ENCODE measurements at places on chromosomes 5 and 9.
A peak's percentile ranks its signal among the peaks of the same experiment; 100 is the strongest.

GRCh38 chr9:114349713-114350480 is 20.2 kb downstream of the ORM2 start:
- no peak for DNase-seq

DNA sequence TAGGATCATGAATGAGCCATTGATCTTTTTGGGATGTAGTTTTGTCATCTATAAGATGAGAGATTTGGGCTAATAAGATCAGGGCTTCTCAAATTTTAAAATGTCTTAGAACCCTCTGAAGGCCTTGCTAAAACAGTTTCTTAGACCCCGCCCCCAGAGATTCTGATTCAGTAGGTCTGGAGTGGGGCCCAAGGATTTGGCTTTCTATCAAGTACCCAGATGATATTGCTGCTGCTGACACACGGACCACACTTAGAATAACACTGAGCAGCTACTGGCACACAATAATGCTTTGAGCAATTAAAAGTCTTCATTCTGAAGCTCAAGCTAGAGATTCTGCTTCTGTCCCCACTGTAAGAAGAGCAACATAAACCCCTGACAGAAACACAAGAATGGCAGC is 216.7 kb downstream of the SMARCA2 start:
- no peak for DNase-seq

GRCh38 chr9:132169672-132170392 is 8.0 kb downstream of the NTNG2 start:
- DNase-seq: peak; percentile 55

- no peak for DNase-seq
Measured at GRCh38 chr9:110126986-110127864, 80.7 kb downstream of the C9orf152 start.

- no peak for DNase-seq
Measured at GRCh38 chr5:14063138-14063537, 80.0 kb upstream of the TRIO start.

DNA sequence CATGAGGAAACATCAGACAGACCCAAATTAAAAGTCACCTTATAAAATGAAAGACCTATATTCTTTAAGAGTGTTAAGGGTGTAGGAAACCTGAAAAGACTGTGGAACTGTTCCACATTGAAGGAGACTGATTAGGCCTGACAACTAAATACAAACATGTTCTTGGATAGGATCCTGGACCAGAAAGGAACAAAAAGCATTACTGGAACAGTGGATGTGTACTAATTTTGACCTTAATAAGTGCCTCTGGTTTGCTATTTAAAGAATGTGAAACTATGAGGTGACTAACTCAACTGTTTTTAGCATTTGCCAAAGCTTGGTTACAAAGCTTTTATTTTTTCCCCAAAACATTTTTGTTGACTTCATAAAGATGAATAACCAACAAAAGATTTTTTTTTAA is 340.6 kb downstream of the CAAP1 start:
- DNase-seq: no peak

GRCh38 chr9:134243778-134244467 is 79.6 kb upstream of the RNU6ATAC start:
- no peak for DNase-seq
